Fibroblast of upper back skin (primary cell): ENCODE measurements at places on chromosomes 5 and 9.

DNA sequence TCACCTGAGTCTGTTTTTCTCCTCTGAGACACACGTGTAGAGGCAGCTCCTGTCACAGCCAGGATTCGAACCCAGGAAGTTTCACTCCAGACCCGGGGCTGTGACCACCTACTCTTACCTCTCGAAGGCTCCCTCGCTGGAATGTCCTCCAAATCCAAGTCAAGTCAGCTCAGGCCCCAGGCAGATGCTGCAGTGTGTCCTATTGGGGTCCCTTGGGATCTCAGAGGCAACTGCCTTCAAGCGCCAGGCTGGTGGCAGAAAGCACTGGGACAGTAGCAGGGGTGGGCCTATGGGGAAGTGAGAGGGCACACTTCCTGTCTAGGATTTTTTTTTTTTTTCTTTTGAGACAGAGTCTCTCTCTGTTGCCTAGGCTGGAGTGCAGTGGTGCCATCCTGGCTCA, 762 bp upstream of the ST6GALNAC4 start:
- no peak for DNase-seq

- DNase-seq = no peak
Observed at GRCh38 chr9:108775901-108776306, 79.9 kb downstream of the ACTL7B start.

- no peak for DNase-seq
Observed at GRCh38 chr5:74853256-74853655, 12.9 kb downstream of the FAM169A start.

- DNase-seq = peak; percentile 79
Observed at GRCh38 chr5:158755986-158756385, 343.7 kb downstream of the EBF1 start.

GRCh38 chr5:131323378-131323777, 59.5 kb downstream of the CDC42SE2 start:
- no peak for DNase-seq

- peak; percentile 74 for DNase-seq
Observed at GRCh38 chr5:170597109-170597751, 93.4 kb downstream of the KCNIP1 start.

DNA sequence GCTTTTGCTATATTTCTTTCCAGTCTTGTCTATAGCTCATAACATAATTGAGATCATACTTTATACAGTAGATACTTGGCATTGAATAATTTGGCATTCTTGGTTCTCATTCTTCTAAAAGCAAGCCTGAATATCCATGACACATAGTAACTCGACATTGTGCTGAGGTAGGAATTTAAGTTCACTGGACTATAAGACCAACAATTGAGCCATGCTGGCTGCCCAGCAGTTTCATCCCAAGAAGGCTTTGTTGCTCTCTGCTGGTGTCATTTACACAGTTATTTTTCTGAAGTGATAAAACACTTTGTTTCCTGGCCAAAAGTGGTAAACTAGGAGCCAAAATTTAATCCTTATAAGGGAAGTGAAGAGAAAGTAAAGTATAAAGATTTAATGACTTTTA, 192.0 kb downstream of the ADAMTSL1 start:
- DNase-seq = peak; percentile 15

DNA sequence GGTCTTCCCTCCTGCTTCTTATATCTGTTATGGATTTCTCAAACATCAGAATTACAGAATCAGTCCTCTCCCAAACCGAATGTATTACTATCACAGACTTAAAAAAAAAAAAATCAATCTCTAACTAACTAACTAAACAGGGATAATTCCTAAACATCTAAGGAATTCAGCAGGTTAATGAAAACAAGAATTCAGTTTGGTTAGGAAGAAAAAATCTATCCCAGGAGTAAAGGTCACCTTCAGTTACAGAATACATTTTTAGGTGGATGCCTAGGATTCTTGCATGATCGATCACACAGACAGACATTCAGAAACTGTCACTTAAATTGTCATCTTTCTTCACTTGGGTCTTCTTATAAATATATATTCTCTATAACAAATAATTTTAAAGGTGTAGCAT, 11.5 kb downstream of the PTAR1 start:
- peak; percentile 41 for DNase-seq

GRCh38 chr5:23977365-23977764, 470.0 kb downstream of the PRDM9 start:
- no peak for DNase-seq

GRCh38 chr5:14109771-14110170, 33.4 kb upstream of the TRIO start:
- DNase-seq = no peak

DNA sequence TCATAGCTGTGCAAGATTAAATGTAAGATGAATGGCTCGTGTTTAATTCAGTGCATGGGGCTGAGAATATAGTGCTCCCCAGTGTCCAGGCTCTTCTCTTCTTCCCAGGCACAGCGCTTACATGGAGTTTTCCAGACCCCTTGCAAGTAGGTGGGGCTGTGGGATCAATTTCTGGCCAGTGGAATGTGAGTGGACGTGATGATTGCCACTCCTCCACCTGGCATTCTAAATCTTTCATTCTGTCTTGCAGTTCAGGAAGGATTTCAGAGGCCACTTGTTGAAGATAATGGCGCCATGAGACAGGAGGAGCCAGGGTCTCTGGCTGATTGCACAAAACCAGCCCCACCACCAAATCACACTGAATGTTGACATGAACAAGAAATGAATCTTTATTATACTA, 7.2 kb upstream of the PIP5K1B start:
- DNase-seq = no peak

- DNase-seq = peak; percentile 61
Observed at GRCh38 chr9:21030389-21031035, 928 bp downstream of the HACD4 start.

GRCh38 chr9:38390442-38390841, 2.1 kb upstream of the ALDH1B1 start:
- no peak for DNase-seq

DNA sequence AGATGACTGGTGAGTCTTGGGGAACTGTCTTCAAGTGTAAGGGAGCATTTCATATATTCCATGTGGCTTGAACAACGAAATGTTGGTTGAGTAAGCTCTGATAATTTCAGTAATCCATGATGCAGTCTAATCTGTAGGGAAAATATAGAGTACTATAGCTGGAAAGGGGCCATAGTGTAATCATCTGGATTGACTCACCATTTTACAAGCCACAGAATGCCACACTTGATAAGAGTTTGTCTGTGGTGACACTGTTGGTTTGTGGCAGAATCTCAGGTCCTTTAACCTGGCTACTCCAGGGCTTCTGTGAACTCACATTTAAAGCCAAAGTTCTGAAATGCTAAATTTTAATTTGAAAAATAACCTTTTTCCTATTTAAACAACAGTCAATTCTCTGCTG, 16.3 kb upstream of the MAML1 start:
- no peak for DNase-seq

GRCh38 chr9:117415358-117415914, 579 bp upstream of the ASTN2 start:
- DNase-seq = no peak

- DNase-seq = no peak
Observed at GRCh38 chr9:99303177-99303576, 81.1 kb downstream of the SEC61B start.

DNA sequence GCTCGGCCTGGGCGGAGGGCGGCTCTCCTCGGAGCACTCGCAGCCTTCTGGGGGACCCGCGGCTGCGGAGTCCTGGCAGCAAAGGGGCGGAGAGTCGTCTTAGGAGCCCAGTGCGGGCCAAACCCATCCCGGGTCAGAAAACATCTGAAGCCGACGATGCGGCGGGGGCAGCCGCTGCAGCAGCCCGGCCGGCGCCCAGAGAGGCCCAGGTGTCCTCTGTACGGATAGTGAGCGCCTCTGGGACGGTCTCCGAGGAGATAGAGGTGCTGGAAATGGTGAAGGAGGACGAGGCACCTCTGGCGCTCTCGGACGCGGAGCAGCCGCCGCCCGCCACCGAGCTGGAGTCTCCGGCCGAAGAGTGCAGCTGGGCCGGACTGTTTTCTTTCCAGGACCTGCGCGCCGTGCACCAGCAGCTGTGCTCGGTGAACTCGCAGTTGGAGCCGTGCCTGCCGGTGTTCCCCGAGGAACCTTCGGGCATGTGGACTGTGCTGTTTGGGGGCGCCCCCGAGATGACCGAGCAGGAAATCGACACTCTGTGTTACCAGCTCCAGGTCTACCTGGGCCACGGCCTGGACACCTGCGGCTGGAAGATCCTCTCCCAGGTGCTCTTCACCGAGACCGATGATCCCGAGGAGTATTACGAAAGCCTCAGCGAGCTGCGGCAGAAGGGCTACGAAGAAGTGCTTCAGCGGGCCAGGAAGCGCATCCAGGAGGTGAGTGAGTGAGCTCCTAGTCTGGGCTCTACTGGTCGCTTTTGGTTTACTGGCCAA, 1.2 kb downstream of the JMY start:
- peak; percentile 23 for DNase-seq

- no peak for DNase-seq
Observed at GRCh38 chr5:133199417-133200178, 147.8 kb downstream of the HSPA4 start.

DNA sequence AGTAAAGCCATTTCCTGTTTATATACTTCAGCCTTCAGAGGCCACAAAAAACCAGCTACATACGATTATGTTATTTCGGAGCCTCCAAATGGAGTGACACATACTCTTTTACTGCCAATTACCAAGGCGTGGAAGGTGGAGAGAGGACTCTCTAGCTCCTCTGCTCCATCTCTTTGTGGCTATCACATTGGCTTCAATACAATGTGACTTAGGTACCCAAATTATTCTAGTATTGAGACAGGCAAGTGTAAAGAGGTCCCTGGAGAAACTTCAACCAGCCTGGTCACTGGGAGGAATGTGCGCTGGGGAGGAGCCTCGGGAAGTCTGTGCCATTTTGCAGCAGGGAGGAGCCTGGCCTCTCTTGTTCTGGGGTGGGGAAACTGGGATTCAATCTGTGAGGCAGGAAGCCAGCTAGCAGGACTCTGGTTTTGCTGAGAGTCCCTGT, 85.8 kb upstream of the TAS2R1 start:
- peak; percentile 54 for DNase-seq

DNA sequence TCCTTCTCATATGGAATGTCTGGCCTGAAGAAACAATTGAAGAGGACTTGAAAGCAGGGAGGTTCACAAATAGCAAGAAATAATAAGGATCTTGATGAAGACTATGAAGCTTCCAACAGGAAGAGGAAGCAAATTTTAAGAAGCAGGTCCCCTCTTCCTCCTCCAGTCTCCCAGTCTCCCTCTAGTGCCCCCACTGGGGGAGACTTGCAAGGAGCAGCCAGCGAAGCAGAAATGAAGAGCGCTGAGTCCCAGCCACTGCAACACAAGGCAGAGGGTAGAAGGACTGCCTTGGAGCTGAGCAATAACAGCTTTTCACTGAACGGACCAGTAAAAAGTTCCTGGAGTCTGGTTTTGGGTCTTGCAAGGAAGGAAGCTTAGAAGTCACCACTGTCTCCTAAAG, 32.6 kb upstream of the ACO1 start:
- DNase-seq = no peak

- DNase-seq = no peak
Observed at GRCh38 chr9:34522091-34522887, 501 bp downstream of the ENHO start.

GRCh38 chr5:127024821-127025220, 5.5 kb downstream of the MARCHF3 start:
- no peak for DNase-seq

DNA sequence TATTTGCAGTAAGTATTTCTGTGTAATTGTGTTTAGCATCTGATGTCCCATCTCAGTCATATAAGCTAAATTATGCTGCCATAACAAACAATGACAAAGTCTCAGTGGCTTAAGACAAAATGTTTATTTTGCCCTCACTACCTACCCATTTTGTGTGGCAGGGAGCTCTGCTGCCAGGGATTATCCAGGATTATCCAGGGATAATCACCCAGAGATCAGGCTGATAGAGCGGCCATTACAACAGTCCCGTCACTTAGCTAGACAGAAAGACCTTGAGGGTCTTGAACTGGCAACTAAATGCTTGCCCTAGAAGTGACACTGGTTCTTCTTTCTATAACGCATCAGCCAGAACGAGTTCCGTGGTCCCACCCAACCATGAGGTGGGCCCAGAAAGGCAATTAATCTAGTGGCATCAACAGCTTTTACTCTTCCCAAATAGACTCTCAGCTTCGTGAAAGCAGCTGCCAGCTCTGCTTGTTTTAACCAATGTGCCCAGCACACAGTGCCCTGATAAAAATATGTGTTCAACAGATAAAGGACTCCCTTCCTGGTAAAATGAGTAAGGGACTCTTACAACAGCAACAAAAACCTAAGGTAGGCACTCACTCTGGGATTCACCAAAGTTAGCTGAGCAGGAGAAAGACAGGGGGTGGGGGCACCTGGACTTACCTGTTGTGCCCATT, 22.8 kb downstream of the CCDC69 start:
- no peak for DNase-seq

- DNase-seq = no peak
Observed at GRCh38 chr9:125679597-125680189, 27.3 kb downstream of the MAPKAP1 start.

DNA sequence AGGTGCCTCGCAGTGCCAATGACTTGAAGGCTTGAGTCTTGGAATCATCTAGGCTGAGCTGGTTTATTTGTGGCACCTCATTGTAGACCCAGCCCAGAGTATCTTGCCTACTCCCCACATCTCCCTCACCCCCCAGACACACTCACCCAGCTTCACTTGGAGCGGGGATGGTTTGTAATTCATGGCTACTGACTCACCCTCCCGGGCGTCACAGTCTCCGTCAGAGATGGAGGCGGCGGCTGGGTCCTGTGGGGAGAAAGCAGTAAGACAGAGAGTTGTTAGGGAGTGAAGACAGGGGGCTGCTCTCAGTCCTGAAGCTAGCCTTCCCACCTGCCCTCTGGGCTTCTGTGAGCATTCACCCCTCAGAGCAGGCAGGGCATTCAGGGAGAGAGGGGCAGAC, 29.0 kb upstream of the MYORG start:
- peak; percentile 22 for DNase-seq

DNA sequence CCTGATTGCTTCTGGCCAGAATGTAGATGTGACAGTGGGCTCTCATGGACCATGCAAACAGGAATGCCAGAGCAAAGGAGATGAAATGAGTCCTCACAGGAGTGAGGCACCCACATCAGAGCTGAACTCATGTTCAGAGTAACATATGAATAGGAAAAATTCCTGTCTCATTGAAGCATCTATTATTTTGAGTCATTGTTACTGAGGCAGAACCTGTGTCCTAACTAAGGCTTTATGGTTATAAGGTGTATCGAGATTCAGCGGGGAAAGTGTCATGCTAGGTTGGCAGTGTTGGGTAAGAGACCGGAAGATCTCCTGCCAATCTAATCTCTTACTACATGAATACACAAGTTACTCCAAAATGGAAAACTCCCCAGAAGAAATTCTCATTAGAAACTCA, 304.1 kb downstream of the TRPM3 start:
- DNase-seq = no peak

GRCh38 chr9:114798780-114799427, 6.9 kb downstream of the TNFSF15 start:
- DNase-seq = no peak

DNA sequence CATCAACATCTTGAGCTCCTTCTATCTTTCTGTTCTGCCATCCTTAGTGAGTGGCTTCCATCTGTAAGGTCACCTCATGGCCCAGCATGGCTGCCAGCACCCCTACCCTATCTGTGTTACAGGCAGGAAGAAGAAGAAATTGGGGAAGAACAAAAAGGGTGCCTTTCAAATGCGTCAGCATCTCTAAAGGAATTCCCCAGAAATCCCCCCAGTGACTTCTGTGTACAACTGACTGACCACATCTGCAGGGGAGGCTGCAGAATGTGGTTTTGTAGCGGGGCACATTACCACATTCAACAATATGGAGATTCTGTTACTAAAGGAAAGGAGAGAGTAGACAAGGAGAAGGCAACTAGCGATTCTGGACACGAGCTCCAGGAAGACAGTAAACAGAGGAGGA, 40.1 kb downstream of the ALG2 start:
- DNase-seq = peak; percentile 74

- no peak for DNase-seq
Observed at GRCh38 chr5:151779531-151780125, 7.9 kb downstream of the G3BP1 start.
